AG20443 (cell line): ENCODE measurements at places on chromosomes 16 and 17.

DNA sequence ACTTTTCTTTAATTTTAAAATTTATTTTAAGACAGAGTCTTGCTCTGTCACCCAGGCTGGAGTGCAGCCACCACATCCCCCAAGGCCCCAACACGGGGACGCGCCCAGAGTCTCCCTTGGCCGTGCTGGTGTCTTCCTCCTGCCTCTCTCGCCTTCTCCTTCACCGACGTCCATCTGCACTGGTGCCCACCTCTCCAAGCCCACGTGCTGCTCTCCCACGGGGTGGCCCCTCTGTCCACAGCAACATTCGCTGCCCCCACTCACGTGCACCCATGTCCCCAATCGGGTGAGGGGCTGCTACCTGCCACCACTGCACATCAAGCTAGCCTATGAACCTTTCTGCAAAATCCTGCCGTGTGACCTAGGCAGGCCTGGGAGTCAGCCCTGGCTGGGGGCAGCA is 3.1 kb downstream of the TMEM204 start:
- DNase-seq: no peak

DNA sequence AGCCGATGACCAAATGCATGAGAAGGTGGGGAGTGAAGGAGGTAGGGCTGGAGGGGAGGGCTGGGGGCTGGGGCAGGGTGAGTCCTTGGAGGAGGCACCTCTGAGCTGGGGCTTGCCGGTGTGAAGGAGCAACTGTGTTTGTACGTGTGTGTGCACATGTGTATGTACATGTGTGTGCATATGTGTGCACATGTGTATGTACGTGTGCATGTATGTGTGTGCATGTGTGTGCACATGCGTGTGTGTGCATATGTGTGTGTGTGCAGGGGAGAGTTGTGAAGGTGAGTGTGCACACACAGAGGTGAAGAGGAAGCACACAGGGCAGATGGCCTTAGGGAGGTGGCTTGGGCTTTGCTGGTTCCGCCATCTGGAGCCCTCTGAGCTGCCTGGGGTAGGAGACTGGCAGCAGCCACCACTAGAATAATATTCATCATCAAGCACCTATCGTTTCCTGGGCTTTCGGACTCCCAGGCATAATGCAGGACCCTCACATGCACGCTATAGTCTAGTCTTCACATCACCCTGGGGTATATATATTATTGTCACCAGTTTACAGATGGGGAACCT is 120.9 kb upstream of the CDC42EP4 start:
- DNase-seq: no peak

- no peak for DNase-seq
Measured at GRCh38 chr17:69909389-69909788, 165.6 kb upstream of the KCNJ16 start.

- DNase-seq: peak; percentile 25
Measured at GRCh38 chr17:77507111-77507885, 366.5 kb downstream of the SEC14L1 start.

GRCh38 chr17:42284566-42284965 is 3.7 kb upstream of the STAT5A start:
- no peak for DNase-seq

GRCh38 chr17:40528692-40529417 is 27.4 kb upstream of the TNS4 start:
- DNase-seq: no peak

- no peak for DNase-seq
Measured at GRCh38 chr17:74083321-74083720, 120.2 kb upstream of the RPL38 start.

- no peak for DNase-seq
Measured at GRCh38 chr16:58501242-58502131, 1.5 kb downstream of the NDRG4 start.

- peak; percentile 49 for DNase-seq
Measured at GRCh38 chr17:45302649-45303173, 14.1 kb downstream of the MAP3K14 start.

GRCh38 chr16:61313931-61314330 is 722.3 kb downstream of the CDH8 start:
- DNase-seq: no peak

DNA sequence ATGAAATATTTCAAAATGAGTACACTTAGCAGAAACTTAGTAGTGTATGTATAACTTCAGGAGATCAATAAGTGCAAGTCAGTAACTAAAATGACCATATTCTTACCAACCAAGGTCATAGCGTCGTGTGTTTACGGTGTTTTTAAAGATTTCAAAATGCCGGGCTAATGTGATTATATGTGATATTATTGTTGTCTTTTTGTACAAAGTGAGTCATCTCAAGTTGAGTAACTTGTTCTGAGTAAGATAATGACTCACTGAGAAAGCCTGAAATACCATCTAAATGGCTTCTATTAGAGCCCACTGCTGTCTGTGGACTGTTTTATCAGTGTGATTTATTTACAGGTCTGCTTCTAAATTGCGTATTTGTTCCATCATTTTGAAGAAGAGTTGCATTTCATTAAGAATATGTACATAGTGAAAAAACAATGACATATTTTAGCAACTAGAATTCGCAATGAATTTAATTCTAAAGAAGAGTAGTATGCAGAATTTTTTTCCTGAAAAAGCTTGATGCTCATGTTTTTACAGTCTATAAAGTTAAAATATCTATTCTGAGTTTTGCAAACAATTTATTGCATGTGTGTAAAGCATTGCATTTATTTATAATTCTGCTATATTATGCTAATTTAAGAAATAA is 12.7 kb downstream of the KRT12 start:
- DNase-seq: peak; percentile 65
